ENCODE measurements at places on chromosomes 3 and 15.

GRCh38 chr3:6367171-6367570 lies 493.7 kb upstream of the GRM7 start:
- DNase-seq: no peak

DNA sequence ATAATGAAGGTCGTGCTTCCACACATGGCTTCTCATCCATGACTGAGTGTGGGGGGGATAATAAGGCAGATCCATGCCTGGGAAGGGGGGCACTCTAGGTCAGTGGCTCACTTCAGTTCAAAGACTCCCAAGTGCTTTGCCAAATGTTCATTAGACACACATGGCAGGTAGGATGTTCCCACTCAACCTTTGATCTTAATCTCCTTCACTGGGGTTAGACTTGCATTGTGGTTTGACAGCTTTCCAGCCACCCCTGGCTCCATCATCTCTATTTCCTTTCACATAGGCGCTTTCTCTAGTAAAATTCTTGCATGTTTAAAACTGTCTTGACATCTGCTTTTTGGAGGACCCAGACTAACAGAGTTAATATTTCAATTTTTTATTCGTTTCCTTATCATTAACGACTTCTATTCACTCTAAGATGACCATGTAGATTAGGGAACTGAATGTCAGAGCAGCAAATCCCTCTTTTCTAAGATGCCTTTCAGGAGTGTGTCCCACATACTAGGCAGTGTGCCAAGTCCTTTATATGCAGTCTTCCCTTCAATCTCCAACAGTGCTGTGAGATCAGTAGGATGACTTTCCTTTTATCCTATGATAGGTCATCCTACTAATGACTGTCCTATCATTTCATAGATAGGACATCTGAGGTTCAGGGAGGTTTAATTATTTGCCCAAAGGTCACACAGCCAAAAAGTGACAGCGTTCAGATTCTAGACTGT lies 57.9 kb downstream of the BTD start:
- no peak for DNase-seq

GRCh38 chr3:73475717-73476116 lies 149.0 kb downstream of the PDZRN3 start:
- no peak for DNase-seq

GRCh38 chr3:124053871-124054270 lies 61.9 kb upstream of the ROPN1 start:
- no peak for DNase-seq

DNA sequence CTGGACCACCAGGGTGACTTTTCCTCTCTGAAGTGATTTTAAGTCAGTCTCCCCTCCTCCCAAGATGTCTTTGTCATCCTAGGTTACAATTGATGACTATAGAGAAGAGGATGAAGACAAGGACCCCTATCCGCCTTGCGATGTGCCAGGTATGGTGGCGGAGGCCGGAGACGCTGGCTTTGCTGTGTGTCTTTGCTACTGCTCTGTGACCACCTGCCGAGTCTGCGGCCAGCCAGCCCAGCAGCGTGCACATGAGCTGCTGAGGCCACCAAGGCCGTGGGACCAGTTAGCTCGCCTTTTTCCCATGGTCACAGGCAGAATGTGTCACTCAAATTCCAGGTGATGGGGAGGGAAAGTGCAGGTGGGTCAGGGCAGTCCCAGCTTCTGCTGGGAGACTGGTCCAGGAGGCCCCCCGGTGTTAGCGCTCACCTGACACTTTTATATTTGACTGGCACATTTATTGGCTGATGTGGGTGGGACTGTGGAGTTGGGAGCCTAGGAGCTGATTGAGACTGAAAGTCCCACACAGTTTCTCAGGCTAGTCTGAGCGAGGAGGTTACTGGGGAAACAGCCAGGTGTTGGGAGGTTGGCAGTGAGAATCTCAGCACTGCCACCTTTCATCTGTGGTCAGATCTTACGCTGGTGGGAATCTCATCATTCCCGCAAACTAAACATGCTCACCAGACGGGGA lies 114.1 kb downstream of the CHDH start:
- DNase-seq: no peak

Measured in liver (tissue), 10 donors.